ENCODE measurements at places on chromosomes 1 and 21. TPM values are rescaled to one million over a fixed set of nuclear protein-coding genes. Genes with fewer than 3 reads are reported as not detected.
A peak's percentile ranks its signal among the peaks of the same experiment; 100 is the strongest.

Gene SHISAL2A
- 9.2 TPM for total RNA-seq

Gene RO60
- 96.6 TPM for total RNA-seq

Gene CCDC24
- 0.99 TPM for total RNA-seq

Gene RORC
- total RNA-seq: 10.3 TPM

DNA sequence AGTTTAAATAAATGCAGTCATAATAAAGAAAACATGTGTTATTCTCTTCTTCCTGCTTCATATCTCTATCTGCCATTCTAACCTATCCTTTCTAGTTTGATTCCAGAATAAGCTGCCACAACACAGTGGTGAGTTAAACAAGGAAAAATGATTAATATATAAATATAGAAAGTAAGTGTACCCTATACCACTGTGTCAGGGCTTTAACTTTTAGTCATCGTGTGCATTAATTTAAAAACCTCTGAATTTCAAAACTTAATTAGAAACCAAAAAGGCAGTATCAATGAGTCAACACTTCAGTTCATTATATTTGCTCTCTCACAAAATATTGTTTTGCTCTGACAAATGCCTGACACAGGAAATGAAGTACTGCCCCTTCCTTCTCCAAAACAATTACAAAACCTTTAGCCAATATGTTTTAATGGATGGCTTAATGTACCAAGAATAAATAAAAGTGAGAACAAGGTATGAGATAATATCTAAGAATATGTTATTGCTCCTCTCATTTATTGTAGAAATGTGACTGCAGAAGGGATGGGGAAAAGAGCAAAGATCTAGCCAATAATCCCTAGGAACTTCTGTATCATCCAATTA is 634.8 kb downstream of the KCNT2 start:
- no peak for DNase-seq

DNA sequence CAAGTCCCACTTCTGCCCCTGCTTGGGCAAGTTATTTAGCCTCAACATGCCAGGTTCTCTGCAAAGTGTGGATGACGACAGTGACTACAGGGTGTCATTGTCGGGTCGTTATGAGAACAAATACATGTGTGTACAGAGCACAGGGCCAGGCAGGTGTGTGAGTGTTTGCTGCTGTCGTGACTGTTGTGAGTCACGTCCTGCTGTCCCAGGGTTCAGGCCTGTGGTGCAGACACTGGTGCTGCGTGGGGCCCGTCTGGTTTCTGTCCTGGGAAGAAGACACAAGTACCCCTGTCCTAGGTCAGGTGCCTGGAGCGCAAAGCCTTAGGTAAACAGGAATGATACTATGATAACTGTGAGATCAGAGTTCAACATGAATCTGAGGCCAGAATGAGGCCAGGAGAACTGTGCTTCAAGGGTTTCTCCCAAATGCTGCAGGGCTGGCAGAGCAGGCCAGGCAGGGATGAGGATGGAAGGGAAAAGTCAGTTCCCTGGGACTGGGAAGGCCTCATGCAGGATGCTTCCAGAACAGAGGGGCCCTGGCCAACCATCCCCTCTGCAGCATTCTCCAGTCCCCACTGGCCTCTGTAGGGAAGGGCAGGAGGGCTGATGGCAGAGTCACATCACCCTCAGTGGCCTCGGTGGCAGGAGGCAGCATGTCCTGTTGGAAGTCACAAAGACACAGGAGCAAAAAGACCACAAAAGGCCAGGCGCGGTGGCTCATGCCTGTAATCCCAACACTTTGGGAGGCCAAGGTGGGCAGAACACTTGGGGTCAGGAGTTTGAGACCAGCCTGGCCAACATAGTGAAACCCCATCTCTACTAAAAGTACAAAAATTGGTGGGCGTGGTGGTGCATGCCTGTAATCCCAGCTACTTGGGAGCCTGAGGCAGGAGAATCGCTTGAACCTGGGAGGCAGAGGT is 15.7 kb downstream of the GPR157 start:
- peak; percentile 22 for DNase-seq

DNA sequence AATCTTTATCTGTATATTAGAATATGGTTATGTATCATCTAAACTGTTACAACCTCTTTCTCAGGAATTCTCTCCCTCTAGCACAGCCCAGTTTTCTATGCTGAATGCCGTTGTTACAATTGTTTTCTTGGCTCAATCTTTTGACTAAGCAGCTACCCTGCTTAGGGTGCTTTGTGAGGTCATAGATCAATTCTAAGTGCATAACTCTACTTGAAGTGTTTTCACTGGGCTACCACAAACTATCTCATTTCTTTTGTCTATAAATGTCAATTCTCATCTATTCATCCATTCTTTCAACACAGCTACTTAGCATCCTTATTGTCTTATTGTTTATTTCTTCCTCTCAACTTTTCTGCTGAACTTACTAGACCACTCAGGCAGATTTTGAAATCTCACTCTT is 77.1 kb downstream of the CEP350 start:
- DNase-seq: no peak

DNA sequence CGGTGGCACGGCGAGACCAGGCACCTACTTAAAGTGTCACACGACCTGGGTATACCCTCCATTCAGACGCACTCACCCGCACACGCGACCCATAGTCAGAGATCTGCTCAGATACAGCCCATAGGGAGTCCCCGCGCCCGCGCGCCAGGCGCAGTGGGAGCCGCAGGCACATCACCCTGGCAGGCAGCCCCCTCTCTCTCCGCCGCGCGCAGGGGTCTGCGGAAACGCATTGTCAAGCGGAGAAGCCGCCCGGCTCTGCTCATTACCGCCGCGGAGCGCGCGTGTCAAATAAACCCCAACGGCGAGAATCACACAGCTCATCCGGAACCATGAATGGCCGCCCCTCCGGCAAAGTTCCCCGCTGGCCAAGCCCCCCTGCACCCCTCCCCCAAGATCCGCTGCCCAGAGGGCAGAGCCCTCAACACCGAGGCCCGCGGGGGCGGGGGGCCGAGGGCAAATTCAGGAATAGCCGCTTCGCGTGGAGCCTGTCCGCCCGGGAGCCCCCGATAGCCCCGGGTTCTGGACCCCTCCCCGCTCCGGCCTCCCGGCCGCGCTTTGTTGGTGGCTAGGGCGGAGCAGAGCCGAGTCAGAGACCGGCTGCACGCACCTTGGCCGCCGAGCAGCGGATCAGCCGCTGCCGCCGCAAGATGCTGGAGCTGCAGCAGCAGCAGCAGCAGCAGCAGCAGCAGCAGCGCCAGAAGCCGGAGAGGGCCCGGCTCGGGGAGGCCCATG is 522 bp downstream of the LRP8 start:
- DNase-seq: peak; percentile 63

DNA sequence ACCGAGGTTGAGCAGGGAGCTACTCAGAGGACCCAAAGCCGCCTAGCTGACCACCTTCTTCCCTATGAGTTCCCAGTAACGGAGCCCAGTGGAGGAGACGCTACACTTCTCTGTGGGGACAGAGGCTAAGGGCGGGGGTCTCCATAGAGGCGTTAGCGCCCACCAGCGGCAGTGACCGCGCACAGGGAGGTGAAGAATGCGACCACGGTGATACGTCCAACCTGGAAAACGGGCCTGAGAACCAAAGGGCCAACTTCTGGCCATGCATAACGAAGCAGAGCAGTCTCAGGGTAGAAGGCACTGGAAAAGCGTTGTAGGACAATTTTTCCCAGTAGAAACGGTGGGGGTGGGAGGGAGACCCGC is 400 bp upstream of the COG2 start:
- no peak for DNase-seq

GRCh38 chr1:203640723-203641502 is 14.3 kb downstream of the ATP2B4 start:
- DNase-seq: no peak

DNA sequence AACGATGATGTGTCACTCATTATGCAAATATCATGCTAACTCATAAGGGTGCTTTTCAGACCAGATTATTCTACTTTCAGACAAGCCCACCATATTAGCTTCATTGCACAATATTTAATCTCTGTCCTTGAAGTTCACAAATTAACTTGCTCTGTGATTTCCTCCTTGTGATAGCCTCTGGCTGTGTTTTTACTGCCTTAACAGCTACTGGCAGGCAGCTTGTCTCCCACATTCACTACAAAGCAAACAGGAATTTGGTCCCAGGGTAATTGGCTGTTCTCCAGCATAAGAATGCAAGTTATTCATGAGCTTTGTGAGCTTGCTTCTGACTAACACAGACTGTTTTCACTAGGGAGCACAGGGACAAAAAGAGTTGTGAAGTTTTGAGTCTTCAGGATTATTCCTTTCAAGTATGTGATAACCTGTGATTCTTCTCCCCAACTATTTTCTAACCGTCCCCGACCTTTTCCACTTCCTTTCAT is 87.9 kb upstream of the HMCN1 start:
- no peak for DNase-seq

DNA sequence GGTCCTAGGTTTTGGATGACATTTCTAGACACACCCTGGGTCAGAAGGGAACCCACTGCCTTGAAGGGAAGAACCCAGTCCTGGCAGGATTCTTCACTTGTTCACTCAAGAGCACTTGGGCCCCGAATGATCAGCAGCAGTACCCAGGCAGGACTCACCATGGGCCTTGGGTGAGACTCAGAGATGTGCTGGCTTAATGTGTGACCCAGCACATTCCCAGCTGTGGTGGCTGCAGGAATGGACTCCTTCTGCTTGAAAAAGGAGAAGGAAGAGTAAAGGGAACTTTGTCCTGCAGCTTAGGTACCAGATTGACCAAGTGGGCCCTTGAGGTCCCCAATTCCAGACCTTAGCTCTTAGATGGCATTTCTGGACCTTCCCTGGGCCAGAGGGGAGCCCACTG is 12.3 kb upstream of the SMAP2 start:
- no peak for DNase-seq

GRCh38 chr1:247865416-247865815 is 8.4 kb downstream of the TRIM58 start:
- no peak for DNase-seq

- no peak for DNase-seq
These were observed 422.1 kb downstream of the PLPP3 start for GRCh38 chr1:56156971-56157876.

- DNase-seq: no peak
These were observed 207.0 kb downstream of the TTLL7 start for GRCh38 chr1:83791821-83792437.

- no peak for DNase-seq
These were observed 557.5 kb downstream of the PTPRU start for GRCh38 chr1:29793653-29794348.

DNA sequence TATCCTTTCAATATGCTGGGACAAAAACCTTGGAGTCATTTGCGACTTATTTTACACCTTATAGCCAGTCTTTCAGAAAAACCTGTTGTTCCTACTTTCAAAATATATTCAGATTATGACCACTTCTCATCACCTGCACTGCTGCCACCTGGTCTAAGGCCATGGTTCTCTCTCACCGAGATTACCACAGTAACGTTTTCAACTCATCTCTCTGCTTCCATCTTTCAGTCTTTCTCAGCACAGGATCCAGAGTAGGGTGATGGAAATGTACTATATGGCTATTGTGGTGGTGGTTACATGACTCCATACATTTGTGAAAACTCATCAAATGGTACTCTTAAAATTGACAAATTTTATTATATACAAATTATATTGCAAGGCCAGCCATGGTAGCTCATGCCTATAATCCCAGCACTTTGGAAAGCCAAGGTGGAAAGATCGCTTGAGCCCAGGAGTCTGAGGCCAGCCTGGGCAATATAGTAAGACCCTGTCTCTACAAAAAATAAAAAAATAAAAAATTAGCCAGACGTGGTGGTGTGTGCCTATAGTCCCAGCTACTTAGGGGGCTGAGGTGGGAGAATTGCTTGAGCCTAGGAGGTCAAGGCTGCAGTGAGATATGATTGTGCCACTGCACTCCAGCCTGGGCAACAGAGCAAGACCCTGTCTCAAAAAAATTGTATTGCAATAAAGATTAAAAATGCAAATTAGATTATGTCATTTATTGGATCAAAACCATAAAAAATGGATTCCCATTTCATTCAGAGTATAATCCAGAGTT is 120.9 kb upstream of the PPP2R5A start:
- no peak for DNase-seq

DNA sequence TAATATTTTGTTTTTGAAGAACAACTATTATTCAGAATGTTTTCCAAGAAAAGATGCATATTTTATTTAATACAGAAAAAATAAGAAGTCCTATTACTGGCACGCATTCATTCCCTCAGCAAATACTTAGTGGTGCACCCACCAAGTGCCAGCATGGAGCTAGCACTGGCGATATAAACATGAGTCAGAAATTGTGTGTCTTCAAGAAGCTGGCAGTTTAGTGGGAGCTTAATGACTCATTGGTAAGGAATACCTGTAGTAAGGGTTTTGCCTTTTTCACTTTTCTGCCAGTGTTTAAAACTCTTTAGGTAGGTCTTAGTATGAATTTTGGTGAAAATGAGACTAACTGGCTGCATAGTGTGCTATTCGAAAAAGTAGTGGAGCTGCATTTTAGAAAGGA is 6.3 kb downstream of the MAGI3 start:
- no peak for DNase-seq

DNA sequence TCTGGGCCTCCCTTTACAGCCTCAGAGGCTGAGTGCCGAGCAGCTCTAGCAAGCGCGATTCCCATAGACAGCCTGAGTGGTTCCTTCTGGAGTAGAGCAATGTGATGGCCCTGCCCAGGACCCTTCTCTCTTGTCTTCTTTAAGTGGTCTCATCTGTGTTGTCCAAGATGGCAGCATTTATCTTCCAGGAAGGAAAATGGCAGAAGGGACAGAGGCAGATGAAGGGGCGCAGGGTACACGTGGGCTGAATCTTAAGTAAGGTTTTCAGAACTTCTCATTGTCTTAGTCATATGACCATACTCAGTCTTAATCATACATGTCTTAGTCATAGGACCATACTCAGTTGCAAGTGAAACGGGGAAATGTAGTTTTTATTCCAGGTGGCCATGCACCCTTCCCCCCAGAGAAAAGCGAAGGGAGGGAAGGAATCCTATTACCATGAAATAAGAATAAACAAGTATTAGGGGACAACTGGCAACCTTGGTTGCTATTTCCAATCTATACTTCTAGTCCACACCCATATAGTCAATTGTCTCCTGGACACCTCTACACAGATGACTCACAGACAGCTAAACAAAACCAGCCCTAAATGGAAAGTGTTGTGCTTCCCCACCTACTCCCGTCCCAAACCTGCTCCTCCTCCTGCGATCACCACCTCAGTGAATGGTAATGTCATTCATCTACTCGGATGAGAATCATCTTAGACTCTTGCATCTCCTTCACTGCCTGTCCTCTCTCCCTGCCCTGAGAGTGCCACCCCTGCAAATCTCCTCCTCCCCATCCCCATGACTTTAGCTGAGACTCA is 13.3 kb downstream of the OVAAL start:
- DNase-seq: peak; percentile 54

- no peak for DNase-seq
These were observed 292.9 kb downstream of the PLA2G4A start for GRCh38 chr1:187121661-187122060.

GRCh38 chr21:15162921-15163320 is 98.1 kb upstream of the NRIP1 start:
- DNase-seq: no peak

All from activated T-cell treated with anti-CD3 and anti-CD28 coated beads, Interleukin-2, amount 50 U/mL, for 72 hours (primary cell).